ENCODE measurements at places on chromosomes 1 and 21.
A peak's percentile ranks its signal among the peaks of the same experiment; 100 is the strongest.

DNA sequence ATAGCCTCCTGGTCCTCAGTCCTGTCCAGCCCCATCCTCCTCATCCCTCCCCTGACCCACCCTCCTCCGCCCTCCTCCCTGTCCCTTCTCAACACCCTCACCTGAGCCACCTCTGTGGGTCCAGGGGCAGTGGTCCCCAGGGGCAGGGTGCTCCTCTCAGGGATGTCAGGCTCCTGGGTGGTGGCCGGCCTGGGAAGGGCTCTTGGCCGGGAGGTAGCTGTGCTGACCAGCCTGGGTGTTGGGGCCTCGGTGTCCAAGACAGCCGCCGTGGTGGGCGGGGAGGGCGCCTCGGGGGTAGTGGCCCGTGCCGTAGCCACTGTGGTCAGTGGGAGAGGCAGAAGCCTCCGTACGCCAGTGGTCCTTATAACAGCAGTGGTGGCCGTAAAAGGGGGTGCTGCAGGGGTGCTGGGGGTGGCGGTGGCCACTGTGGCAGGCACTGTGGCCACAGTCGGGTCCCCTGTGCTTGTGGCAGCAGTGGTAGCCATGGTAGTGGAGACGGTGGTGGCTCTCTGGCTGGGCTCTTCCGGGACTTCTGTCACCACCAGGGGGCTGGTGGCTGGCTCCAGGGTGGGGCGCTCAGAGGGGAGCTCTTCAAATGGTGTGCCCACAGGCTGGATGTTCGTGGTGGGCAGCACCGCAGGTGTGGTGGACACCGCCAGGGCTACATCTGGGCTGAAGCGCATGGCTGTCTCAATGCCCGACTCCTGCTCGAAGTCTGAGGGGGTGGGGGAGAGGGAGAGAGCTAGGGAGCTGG is 31.9 kb downstream of the SDC3 start:
- no peak for DNase-seq

GRCh38 chr1:18155881-18156385 is 48.3 kb downstream of the IGSF21 start:
- DNase-seq: no peak

GRCh38 chr1:203439131-203439730 is 36.4 kb upstream of the PRELP start:
- no peak for DNase-seq

- DNase-seq: no peak
These were observed 31.1 kb downstream of the YY1AP1 start for GRCh38 chr1:155657463-155657862.

DNA sequence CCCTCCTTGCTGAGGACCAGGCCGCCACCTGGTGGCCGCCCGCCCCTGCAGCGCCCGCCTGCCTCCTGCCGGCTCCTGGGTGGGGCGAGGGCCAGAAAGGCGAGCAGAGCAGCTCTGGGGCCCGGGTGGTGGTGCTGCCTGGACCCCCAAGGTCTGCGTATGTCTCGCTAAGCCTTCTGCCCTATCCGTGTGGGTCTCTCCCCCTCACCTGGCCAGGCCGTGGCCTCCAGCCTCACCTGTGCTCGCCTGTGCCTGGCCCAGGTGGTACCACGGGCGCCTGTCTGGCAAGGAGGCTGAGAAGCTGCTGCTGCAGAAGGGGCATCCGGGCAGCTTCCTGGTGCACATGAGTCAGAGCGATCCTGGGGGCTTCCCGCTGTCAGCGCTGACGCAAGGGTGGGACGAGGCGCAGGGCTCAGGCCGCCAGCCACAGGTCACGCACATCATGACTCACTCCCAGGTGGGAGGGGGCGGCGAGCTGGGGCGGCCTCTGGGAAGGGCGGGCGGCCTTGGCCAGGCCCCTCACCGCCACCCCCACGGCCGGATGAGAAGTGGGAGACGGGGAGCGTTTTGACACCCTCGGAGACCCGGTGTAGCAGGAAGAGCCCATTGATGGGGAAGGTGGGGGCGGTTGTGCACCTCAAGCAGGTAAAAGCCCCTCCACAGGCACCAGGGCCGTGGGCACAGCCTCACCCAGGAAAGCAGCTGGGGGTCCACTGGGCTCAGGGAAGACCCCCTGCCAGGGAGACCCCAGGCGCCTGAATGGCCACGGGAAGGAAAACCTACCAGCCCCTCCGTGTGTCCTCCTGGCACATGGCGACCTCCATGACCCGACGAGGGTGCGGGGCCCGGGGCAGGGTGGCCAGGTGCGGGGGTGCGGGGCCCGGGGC is 9.9 kb downstream of the RNF223 start:
- DNase-seq: peak; percentile 67

DNA sequence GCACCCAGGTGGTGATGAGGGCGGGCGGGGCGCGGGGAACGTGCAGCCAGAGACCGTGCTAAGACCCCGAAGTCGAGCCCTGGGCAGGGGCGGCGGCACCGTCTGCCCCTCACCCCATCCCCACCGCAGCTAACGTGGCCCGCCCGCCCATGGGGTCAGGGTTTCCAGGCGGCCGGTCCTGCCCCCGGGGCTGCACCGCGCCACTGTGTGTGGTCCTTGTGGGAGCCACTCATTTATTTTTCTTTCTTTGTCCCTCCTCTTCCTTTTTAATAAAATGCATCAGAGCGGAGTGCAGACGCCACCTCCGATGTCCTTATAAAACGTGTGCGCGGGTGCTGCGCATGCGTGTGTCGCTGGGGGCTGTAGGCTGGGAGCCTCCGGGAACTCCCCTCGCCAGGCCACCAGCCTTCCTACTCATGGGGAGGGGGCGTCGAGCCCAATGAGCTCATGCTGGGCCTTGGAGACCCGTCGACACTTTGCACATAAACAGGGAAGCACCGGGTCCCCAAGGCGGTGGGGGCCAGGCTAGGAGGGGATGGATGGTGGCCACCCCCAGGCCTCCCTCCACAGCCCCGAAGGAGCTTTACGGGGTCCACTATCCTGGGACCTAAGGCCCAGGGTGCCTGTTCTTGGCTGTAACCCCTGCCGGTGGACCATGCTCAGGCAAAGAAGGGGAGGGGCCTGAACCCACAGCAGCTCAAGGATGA is 59.9 kb downstream of the WNT9A start:
- no peak for DNase-seq

DNA sequence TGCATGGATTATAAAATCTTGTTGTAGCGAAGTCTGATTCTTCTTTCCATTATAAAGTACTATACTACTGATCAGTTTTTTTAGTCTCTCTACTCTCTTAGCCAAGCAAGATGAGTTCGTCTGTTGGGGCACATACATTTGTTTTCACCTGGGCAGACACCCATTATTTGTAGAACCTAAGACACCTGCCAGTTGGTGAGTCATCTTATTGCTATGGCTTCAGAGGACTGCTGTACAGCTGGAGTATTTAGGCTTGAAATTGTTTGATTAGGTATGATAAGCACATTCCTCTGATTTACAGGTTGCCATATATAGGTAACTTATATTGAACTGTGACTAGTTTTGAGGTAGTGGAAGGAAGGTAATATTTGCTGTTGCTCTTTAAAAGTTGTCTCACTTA is 17.2 kb downstream of the RBM15 start:
- DNase-seq: no peak

GRCh38 chr1:201008666-201009360 is 14.7 kb downstream of the KIF21B start:
- no peak for DNase-seq

GRCh38 chr1:107963601-107964335 is 1.2 kb downstream of the VAV3 start:
- DNase-seq: peak; percentile 44

GRCh38 chr21:17044696-17045095 is 468.1 kb upstream of the CXADR start:
- DNase-seq: no peak

GRCh38 chr1:169565335-169566271 is 20.7 kb downstream of the F5 start:
- no peak for DNase-seq

DNA sequence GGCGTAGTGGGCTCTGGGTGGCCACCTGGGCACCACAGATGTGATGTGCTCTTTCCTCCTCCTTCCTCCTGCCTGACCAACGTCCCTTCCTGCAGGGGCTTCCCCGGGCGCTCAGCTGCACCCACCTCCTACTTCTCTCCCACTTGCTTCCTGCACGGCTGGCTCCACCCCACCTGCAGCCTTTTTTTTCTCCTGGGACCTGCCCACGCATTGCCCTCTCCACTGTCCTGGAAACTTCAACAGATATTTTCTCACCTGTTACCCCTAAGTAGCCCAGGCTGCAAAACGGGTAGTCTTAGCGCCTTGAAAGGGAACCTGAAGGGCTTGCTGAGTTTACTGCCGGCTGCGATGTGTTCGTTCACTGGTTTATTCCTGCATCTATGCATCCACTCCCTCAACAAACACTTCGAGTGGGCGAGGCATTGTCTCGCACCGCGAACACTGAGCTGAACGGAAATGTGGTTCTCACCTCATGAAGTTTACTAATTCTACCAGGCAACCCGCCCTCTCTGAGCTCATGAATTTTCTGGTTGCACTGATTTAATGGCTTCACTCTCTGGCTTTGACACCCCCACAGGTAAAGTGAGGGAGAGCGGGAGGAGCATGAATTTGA is 23.6 kb downstream of the ZBTB18 start:
- DNase-seq: peak; percentile 75

GRCh38 chr1:147821883-147822282 is 61.5 kb upstream of the GJA5 start:
- DNase-seq: no peak

DNA sequence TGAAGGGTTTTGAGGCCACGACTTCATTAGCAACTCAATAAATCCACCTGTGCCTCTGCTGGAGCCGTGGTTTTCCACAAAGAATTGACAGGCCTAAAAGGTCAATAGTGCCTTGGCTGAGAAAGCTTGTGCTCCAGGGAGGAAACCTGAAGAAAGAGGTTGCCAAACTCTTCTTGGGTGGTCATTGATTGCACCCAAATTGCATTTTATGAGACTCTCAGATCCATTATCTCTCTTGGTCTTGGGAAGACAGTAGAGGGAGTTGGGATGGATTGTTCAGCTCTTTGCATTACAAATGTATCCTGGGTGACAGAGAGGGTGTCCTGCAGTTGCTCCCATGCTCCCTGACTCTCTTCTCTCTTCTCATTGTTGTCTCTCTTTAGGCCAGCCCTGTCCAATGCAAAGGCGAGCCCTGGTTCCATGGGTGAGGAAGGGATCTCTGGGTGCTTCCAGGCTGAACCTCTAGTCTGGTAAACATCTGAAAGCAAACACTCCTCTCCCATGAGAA is 46.1 kb upstream of the HTR1D start:
- no peak for DNase-seq

DNA sequence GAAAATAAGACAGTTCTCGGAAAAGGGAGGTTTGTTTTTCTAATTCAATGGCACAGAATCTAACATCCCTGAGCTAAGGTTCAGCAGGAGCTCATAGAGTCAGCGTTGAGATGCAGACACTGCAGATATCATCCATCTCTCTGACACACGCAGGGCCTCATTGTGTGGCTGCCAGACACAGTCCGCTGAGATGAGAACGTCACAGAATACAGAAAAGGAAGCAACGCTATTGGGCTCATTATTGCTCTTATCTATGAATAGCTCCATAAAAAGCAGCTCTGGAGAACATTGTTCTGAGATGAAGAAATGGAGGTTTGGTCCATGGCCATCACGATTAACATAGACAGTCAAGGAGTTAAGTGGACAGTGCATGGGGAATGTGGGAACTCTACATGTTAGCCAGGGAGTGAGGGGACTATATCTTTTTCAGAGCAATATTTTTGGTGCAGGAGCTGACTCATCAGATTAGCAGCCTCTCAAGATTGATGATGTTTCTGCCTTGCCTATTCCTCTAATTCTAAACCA is 771.6 kb upstream of the CXADR start:
- DNase-seq: no peak
